ENCODE measurements at places on chromosomes 6 and 20. TPM values are rescaled to one million over a fixed set of nuclear protein-coding genes. Genes with fewer than 3 reads are reported as not detected.

NR2E1 gene
- total RNA-seq: not detected

CDSN gene
- total RNA-seq: not detected

GRCh38 chr20:19976595-19977372, 40.4 kb upstream of the NAA20 start:
- peak; percentile 67 for DNase-seq

DNA sequence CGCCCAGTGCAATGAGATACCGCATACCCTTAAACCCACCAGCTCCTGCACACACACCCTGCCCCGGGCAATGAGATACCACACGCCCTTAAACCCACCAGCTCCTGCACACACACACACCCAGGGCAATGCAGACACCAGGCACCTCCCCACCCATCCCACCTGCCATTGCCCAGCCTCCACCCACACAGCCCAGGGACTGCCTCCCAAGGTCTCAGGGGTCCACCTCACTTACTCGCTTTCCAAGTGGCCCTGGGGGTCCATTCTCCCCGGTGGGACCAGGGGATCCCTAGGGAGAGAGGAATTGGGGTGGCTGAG, 24.0 kb downstream of the COL11A2 start:
- DNase-seq: no peak

DNA sequence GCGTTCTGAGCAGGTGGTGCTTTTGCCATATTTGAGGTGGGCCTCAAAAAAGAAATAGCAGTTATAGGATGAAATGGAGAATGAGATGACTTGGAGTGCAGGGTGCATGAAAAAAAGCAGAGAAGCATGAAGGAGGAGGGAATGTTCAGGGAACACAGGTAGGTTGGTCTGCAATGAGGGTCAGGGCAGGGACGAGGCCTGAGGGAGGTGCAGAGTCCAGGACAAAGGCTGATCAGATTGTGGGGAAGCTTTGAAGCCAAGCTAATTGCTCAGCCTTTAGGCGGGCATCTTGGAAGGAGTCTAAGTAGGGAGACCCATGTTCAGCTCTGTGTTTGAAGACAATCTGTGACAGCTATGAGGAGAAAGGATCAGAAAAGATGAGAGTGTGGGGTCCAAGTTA, 12.0 kb downstream of the TRAM2 start:
- no peak for DNase-seq
